ENCODE measurements at places on chromosomes 12 and 14.
A peak's percentile ranks its signal among the peaks of the same experiment; 100 is the strongest.

GRCh38 chr12:2463719-2464118 lies 331.1 kb upstream of the FKBP4 start:
- DNase-seq: no peak

- no peak for DNase-seq
Observed at GRCh38 chr12:124621296-124621660, 53.9 kb upstream of the NCOR2 start.

- no peak for DNase-seq
Observed at GRCh38 chr12:119383206-119383605, 48.7 kb downstream of the CCDC60 start.

DNA sequence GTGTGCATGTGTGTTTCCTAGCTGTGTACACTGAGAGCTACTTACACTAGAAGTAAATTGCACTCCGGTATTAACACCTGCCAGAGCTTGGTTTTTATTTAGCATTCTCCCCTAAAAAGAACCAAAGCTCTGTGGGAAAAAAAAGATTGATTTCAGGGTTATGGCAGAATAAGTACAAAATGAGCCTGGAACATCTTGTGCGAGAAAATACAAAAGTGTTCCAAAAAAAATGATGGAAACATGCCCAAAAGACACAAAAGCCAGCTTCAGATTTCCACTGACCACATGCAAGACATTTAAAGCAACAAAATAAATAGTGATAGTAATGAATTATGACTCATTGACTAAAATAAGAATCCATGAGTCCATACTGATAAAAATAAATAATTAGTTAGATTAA lies 188.3 kb downstream of the GXYLT1 start:
- no peak for DNase-seq

DNA sequence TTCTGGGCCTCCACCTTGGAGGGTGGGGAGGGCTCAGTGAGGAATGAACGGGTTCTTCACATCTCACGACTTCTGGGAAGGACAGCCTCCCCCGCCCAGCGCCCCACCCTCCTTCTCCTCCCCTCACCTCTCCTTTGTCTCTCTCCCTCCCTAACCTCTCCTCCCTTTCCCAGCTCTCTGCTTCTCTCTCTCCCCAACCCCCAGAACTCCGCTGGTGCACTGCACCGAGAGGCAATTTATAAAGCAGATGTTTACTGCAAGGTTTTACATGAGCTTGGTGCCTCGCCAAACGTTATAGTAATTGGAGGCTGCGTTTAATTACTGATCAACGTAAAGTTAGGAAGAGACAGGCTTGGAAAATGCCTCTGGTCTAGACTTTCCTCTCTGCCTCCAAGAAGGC lies 42.9 kb upstream of the FAM222A start:
- no peak for DNase-seq

- no peak for DNase-seq
Observed at GRCh38 chr14:100059438-100059781, 5.8 kb upstream of the EVL start.

DNA sequence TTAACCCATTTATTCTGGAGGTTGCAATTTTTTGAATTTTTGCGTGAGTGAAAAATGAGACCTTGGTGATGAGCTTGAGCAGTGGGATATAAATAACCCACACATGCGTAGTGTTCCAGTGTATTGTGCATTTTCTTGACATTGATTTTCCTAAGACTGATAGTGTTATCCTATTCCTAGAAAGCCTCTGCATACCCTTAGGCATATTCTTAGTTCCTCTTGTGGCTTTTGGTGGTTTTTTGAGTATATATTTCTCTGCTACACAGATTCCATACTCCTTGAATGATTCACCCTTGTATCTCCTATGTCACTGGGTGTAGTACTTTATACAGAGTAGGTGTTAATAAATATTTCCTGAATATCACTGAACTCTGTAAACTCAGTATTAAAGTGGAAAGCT lies 363.4 kb upstream of the PDE3A start:
- DNase-seq: no peak

- no peak for DNase-seq
Observed at GRCh38 chr14:41230683-41231082, 376.0 kb upstream of the LRFN5 start.

DNA sequence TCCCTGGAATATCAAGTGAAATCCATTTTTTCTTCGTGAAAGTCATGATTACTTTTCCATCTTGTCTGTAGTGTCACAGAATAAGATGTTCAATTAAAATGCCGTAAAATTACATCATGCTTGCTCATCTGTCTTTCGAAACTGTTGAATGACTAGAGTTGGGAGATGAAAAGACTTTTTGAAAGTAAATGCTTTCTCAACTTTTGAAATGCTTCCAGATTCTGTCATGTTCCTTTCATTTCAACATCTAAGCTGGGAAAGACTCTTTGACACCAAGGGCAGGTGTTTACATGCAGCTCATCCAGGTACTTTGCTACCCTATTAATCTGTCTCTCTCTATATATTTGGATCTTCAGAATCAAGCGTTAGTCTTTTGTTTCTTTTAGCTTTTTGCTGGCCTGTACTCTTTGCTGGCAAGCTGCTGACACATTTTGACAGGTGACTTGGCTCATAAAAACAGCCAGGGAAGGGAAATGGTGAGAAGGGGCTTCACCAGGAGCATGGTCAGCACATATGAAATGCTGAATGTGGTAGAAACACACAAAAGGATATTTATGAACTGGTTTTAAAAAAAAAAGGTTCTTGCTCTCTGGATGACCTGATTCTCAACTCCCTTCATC lies 77.0 kb upstream of the METAP2 start:
- DNase-seq: no peak

DNA sequence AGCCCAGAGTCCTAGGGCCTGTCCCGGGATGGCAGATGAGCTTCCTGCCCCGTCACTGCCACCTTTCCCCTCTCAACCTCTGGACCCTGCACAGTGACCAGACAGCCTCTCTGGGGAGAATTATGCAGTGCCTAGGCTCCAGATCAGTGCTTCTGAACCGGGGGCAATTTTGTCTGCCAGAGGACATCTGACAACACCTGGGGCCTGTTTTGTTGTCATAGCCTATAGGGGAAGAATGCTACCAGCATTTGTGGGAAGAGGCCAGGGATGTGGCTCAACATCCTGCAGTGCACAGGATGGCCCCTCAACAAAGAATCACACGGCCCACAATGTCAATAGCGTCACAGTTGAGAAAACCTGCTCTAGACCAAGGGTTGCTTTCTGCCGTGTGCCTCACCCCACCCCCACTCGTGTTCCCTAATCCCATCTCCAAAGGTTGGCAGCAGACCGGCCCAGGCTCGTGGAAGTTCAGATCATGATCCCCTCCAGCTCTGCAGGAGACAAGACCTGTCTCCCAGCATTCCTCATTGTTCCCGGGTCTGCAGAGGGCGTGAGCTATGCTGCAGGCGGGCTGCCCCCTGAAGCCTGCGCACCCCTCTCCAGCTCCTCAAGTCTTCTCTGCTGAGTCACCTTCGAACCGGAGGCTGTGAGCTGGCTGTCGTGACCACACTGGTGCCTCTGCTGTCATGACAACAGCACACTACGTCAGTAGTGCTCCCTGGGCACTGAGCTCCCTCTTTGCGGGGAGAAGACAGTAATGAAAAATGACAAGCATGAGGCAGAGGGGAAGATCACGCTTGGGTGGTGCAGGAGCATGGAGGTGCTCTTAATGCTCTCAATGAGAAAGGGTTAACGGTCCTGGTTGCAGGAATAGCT lies 2.0 kb upstream of the GAPDH start:
- DNase-seq: no peak

DNA sequence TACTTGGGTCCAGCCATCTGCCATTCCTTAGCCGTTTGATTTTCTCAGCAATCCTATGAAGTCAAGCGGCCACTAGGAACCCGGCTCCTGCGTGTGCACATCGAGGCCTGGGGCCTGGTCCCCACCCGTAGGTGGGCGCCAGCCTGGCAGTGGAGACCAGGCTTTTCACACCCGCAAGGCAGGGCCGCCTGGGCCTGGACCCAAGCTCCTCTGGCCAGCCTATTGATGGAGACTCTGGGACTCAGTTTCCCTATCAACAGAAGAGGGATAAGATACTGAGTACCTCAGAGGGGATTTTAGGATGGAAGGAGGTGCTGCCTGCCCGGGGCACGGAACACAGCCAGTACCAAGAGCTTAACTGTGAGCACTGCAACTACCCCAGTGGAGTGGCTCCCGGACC lies 104.3 kb upstream of the C14orf180 start:
- DNase-seq: no peak

DNA sequence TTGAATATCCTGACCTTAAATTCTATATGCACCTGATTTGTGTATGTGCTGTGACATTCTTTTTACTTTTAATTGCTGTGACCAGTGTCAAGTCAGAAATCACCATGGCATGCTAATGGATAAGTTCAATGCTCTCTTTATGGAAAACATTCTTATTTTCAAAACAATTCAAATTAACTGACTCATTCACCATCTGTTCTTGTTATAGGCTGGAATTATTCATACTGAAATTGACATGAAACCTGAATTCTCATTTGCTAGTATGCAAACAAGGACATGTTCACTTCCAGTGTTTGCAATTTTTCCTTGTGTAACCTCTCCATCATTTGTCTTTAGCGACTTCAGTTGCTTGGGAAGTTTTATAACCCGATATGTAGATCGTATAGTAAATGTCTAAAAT lies at the start of gene TAS2R30:
TSS of gene TAS2R30 (minus strand) at position 340 of the 400 bp plus-strand sequence. CDS start 400 bp downstream, outside the sequence.
- DNase-seq: no peak

- peak; percentile 32 for DNase-seq
Observed at GRCh38 chr12:117032593-117033381, 66.4 kb downstream of the TESC start.

DNA sequence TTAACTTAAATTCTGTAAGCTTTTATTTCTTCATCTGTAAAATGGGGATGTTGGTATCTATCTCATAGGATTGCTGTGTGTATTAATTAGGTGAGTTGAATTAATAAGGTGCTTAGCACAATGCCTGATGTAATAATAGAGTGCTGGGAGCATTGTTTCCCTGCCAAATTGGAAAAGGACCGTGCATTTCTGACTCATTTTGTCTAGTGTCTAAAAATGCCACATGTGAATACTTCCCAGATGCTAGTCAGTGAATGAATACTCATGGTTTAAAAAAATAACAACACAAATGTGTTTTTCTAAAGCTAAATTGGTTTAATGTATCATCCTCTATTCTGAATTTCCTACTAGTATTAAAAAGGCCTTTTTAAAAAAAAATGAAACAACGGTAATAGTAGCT lies 45.4 kb upstream of the NEDD1 start:
- no peak for DNase-seq

DNA sequence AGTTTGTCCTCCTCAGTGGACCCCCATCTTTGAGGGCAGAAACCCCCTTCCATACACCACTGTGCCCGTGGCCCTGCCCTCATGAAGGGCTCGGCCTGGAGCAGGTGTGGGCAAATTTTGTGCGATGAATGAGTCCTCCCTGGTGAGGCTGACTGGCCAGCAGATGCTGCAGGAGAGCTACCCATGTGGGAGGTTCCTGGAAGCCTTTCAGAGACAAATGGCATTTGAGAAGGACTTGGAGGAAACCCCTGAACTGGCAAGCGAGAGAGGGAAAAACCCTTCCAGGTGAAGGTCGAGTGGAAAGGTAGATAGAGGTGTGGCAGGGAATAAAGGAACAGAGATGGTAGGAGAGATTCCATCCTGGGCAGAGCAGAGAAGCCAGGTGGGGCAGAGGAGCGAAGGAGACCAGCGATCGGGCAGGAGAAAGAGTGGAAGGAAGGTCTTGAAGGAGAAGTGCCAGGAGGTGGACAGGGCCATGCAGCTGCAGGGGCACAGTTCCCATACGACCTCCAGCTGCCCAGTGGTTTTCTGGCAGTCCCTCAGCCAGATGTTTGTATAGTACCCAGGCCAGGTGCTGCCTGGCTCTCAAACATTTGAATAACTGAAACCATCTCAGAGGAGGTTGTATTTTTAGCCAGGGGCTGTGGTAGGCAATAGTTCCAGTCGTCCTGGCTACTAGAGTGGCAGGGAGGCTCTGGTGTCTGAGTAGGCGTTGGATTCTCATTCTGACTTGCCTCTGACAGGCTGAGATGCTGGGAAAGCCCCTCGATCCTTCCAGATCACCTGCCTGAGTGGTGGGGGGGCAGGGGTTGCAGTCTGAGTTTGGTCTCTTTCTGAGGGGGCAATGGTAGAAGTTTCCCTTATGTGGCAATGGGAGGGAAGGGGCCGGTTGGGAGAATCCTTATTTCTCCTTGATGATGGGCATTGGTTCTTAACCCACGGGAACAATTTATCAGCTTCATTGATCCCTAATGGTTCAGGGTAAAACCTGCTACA lies 40.1 kb downstream of the FBXL14 start:
- no peak for DNase-seq

GRCh38 chr12:2615665-2616402 lies 178.9 kb upstream of the FKBP4 start:
- no peak for DNase-seq

DNA sequence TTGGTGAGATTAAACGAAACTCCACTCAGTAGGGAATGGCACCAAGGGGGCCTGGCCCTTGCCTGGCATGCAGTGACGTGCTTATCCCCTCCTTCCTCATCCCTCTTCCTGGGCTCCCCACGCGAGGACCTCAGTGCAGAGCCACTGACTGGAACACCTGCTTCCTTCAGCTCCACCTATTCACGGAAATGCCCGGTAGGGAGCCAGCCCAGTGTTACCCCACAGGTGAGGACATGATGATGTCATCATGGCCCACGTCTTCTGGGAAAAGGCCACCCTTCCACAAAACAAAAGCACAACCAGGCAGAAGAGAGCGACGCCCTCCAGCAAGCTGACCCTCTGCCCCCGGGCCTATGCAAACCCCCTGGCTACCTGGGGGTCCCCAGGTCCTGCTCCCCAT lies 42.1 kb downstream of the CCDC85C start:
- no peak for DNase-seq

- DNase-seq: no peak
Observed at GRCh38 chr14:60328583-60328982, 79.6 kb downstream of the PPM1A start.

DNA sequence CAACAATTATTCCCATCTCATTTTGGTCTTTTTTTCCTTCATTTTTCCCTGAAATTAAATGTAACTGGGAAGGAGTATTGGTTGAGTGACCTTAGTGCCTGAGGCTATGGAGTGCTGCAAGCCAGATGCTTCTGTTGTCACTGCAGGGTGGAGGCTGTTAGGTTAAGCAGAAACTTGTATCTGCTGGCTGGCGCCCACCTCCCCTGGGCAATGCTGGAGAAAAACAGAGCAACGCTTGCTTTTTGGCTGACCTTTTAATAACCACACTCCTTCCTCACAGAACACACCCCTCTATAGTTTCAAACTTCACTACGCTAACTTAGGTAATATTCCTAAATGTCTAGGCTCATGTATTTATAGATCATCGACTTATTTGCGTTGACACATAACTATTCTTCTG lies 583.5 kb upstream of the NOVA1 start:
- DNase-seq: no peak

DNA sequence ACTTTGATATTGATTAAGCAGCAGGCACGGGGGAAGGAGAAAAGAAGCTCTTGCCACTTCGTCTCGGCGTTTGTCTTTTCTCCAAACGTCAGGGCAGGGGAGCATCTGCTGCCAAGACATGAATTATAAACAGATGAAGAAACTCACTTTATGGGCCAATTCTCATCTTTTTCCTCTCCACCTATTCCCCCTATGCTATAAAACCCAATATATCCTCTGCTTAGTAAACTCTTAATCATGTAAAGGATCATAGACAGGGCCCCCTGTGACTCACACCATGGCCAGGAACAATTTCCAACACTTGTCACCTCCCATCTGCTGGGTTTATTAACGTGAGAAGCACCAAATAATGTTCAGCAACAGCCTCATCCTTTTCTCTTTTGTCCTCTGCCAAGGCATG lies 1092.1 kb upstream of the TMEM132C start:
- DNase-seq: no peak
